ENCODE measurements at places on chromosomes 7 and 10.

- peak; percentile 26 for DNase-seq
These were observed 14.6 kb downstream of the EPC1 start for GRCh38 chr10:32332299-32332750.

DNA sequence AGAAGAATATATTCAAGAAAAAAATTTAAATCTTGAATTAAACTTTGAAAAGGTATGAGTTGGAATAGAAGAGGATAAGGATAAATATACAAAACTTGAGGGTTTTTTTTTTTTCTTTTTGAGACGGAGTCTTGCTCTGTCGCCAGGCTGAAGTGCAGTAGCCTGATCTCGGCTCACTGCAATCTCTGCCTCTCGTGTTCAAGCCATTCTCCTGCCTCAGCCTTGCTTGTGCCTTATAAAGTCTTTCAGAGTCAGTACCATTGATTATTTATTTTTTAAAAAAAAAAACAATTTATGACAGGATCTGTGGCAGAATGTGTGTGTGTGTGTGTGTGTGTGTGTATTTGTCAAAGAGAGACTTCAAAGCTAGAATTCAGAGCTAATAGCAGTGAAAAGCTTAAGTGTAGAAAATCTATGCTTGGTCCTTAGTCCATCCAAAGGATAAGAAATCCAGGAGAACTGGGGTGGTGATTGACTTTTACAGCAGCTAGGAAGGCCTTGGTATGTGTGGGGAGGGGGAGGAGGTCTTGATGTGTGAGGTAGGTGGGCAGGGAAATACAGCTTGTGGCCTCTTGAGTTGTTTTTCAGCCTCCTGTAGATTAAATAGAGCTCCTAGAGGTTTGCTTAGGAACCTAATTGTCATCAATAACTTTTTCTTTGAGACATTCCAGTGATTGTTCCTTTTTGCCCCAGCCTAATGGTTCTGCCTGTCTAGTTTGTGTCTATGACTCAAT lies 2.4 kb downstream of the HECTD2 start:
- DNase-seq, result no peak

- DNase-seq, result no peak
These were observed 9.8 kb downstream of the PSMA2 start for GRCh38 chr7:42922017-42922753.

DNA sequence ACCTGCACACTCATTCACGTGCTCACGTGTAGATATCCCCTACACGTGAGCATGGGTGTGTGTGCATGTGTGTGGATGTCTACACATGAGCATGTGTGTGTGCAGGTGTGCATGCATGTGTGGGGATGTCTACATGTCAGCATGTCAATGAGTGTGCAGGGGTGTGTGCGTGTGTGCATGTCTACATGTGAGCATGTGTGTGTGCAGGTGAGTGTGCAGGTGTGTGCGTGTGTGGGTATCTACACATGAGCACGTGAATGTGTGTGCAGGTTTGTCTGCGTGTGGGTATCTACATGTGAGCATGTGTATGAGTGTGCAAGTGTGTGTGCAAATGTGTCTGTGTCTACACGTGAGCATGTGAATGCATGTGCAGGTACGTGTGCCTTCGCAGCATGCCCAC lies 274.8 kb downstream of the PTPRN2 start:
- no peak for DNase-seq

- DNase-seq, result no peak
These were observed 34.9 kb upstream of the TLL2 start for GRCh38 chr10:96548589-96548988.

DNA sequence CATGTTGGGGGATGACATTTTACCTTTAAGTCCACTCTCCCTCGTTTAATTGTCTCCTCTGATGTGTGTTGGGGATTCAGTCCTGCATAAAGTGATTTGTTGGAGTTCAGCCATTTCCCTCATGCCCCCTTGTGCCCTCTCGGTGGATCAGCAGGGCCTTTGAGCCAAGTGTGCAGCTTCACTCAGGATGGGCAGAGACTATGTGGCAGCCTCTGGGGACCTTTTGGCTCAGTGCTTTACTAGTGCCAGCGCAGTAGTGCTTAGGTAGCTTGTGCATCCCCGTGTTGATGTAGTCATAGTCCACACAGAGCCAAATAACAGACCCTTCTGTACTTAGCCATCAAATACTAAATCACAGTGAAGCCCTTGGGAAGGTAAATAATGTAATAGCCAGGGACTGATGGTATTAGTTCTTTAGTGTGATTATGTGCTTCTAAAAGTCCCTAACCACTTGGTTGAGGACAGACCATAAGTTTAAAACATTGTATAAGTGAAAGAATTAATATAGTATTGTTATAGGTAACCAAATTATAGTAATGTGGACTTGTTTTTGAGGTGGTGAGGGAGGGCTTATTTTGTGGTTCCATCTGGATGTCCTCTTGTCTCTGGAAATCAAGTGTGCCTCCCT lies 11.4 kb downstream of the BUB3 start:
- no peak for DNase-seq

DNA sequence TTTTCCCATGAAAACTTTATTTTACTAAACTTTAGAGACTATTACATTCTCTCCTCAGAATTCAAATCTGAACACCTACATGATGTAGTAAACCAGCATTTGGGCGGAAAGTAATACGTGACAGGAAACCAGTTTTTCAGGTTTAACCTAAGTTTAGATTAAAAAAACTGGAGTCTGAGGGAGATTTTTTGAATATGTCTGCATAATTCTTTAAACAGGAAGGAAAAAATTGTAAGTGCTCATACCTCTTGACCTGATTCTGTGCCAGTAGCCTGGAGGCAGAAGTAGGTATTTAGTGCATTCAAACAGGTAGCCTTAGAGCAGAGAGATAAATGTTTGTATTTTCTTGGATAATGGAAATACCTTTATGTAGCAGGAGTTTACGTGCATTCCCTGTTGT lies 224.3 kb downstream of the MDFIC start:
- no peak for DNase-seq

- no peak for DNase-seq
These were observed 38.1 kb upstream of the FAM20C start for GRCh38 chr7:154096-154799.

DNA sequence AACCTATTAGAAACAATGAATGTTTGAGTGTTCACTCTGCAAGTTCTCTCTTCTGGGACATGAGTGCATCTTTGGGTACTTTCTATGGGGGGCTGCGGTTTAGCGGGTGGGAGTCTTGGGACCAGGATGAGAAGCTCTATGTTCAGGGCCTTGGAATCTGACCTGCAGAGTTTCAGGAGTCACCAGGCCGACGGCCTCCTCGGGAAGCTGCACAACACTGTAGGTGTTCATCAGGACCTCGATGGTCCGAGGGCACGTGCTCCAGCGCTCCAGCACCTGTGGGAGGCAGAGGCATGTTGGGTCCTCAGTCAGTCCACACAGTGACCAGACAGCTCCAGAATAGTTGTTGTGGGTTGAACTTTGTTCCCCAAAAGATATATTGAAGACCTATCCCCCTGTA lies 8.9 kb upstream of the GBX1 start:
- no peak for DNase-seq

DNA sequence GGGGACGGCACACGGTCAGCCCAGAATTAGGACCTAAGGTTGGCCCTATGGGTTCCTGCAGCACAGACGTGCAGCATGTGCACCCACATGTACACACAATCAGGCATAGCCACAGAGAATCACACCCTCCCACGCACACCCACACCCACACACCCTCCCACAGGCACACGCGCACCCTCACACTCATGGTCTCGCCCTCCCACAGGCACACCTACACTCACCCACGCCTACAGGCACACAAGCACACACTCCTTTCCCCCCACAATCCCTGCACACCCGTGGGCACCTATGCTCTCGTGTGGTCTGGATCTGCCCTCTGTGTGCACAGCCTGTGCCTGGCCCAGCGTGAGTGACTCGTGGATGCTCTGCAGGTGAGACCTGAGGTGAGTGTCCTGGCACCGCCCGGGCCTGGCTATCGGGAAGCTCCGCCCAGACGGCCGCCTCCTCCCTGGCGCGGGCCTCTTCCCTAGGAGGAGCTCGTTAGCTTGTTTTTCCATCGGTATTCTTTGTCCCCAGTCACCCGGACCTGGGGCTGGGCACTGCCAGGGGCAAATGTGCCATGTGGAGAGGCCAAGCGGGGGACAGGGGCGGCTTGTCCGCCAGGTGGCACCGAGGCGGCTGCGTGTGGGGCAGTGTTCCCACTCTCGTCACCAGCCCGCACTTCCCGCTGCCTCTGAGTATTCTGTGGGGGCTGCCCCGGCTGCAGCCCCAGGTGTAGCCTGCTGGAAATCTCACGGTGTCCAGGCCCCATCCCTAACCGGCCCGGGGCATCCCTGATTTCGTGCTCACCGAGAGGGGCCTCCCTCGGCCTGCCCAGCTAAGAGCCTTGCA lies 110.2 kb upstream of the FAM20C start:
- DNase-seq, result no peak

DNA sequence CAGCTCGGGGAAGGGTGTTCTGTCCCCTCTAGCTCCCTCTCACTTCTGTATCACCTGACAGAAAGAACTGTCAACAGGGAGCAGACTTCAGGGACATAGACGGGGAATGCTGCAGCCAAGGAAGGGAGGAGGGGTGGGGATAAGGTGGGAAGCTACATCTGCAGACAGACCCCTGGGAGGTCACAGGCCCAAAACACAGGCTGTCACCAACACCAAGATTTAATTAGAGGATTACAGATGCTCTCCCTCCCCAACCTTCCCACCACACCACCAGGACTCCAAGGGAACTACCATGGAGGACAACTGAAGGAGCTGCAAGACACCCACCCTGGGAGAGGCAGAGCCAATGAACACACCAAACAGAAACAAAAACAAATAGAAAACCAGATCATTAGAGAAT lies 425.2 kb upstream of the VSTM2A start:
- no peak for DNase-seq

- DNase-seq, result no peak
These were observed 88.1 kb downstream of the SEPTIN14 start for GRCh38 chr7:55774327-55775050.

GRCh38 chr10:234708-235406 lies 99.6 kb downstream of the ZMYND11 start:
- DNase-seq, result no peak

DNA sequence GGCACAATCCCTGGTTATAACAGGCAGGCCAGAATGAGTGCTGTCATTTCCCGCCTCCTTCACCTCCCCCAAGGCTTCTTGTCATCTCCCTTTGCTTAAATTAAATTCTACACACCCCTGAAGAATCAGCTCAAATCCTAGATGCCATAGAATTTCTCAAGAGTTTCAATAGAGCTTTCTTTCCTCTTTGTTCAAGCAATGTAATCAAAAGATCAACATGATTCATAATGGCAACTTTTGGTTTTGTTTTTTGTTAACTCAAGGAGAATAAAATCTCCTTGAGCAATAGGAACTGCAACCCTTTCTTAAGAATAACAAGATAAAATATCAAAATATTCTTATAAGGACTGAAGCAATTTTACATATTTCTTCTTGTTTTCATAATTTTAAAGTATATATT lies 180.8 kb upstream of the CDK1 start:
- DNase-seq, result no peak

- peak; percentile 67 for DNase-seq
These were observed 7.2 kb upstream of the ADAM22 start for GRCh38 chr7:87926581-87927461.

- no peak for DNase-seq
These were observed 24.0 kb upstream of the GTF2I start for GRCh38 chr7:74633451-74633921.

DNA sequence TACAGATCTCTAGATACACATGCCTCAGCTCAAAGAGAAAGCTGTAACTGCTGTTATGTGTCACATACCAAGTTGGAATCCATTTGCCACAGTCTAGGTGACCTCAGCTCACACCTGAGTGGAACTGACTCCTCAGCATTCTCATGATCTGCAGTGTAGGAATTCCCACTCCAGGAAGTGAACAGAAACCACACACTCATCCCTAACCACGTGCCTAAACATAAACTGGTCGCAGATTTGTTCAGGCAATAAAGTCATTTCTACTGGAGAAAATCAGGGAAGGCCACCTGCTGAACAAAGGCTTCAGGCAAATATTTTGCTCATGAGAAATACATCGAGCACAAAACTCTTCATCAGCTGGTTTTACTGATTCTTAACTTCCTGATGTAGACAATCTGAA lies 23.0 kb upstream of the ZMYND11 start:
- no peak for DNase-seq

- DNase-seq, result no peak
These were observed 27.1 kb downstream of the KLF6 start for GRCh38 chr10:3757638-3758490.

DNA sequence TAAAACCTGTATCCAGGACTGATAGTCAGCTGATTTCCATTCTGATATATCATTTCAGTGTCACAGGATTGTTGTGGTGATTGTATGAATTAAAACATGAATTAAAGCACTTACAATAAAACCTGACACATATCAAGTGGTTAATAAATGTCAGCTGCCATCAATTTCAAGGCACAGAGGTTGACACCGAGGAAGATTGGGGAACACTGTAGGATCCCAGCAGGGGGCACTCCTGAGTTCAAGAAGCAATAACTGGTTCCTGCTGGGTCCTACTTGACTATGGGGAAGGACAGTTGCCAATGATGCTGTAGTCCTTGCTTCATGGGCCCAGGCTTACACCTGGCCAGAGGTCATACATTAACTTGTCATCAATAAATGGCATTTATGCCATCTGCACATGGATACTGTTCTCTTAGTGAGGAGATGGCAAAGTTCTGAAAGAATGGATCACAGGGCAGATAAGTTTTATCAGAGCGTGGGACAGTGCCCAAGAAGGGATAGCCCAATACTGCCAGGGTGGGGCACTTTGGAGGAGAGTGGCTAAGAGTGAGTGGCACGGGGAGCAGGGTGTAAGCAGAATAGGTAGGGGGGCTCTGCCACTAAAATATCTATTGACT lies 24.1 kb downstream of the FZD1 start:
- DNase-seq, result peak; percentile 81

- DNase-seq, result peak; percentile 79
These were observed 119.0 kb downstream of the CREB5 start for GRCh38 chr7:28531291-28531690.

- no peak for DNase-seq
These were observed 9.0 kb downstream of the GTF2IRD1 start for GRCh38 chr7:74462707-74463100.

GRCh38 chr7:152152267-152152666 lies 126.8 kb downstream of the GALNT11 start:
- no peak for DNase-seq

DNA sequence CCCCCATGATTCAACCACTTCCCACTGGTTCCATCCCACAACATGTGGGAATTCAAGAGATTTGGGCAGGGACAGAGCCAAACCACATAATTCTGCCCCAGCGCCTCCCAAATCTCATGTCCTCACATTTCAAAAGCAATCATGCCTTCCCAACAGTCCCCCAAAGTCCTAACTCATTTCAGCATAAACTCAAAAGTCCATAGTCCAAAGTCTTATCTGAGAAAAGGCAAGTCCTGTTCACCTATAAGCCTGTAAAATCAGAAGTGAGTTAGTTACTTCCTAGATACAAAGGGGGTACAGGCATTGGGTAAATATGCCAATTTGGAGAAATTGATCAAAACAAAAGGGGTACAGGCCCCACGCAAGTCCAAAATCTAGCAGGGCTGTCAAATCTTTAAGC lies 272.9 kb downstream of the MAGI2 start:
- DNase-seq, result no peak

GRCh38 chr7:36728143-36728542 lies 3.8 kb upstream of the AOAH start:
- DNase-seq, result no peak

GRCh38 chr7:85567983-85568382 lies 381.1 kb upstream of the SEMA3D start:
- peak; percentile 45 for DNase-seq

- no peak for DNase-seq
These were observed 1.4 kb downstream of the HPS1 start for GRCh38 chr10:98445200-98445812.

All from suppressor macrophage (primary cell).